ENCODE measurements at places on chromosomes 11 and 22.
A peak's percentile ranks its signal among the peaks of the same experiment; 100 is the strongest.

- no peak for DNase-seq
Observed at GRCh38 chr22:23533328-23533762, 46.7 kb downstream of the IGLL1 start.

- DNase-seq = no peak
Observed at GRCh38 chr11:119635041-119635740, 93.8 kb downstream of the NECTIN1 start.

GRCh38 chr11:33598426-33599069 is 102.1 kb downstream of the C11orf91 start:
- no peak for DNase-seq

GRCh38 chr22:40238425-40239344 is 61.0 kb downstream of the TNRC6B start:
- DNase-seq = peak; percentile 30

GRCh38 chr22:45218976-45219375 is 21.7 kb downstream of the KIAA0930 start:
- no peak for DNase-seq

GRCh38 chr11:125165111-125165842 is 726 bp downstream of the PKNOX2 start:
- DNase-seq = no peak

- no peak for DNase-seq
Observed at GRCh38 chr22:23233084-23233531, 52.8 kb downstream of the BCR start.

DNA sequence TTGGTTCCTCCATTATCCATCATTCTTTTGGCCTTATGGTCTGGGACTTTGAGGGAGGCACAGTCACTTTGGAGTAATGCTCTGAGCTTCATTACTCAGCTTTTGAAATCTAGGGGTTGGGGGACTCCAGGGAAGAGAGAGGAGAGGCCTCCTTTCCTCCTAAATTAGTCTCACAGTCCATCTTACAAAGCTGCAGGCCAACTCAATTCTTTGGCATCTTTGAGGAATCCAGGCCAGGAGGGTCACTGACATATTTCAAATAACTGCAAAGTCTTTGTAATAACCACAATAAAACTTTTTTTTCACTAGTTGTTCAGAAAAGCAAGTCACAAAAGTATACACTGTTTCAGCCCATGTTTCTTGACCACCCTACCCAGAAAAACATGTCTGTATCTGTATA is 73.3 kb upstream of the FAR1 start:
- DNase-seq = no peak

GRCh38 chr11:77113382-77114088 is 10.9 kb downstream of the OMP start:
- no peak for DNase-seq

DNA sequence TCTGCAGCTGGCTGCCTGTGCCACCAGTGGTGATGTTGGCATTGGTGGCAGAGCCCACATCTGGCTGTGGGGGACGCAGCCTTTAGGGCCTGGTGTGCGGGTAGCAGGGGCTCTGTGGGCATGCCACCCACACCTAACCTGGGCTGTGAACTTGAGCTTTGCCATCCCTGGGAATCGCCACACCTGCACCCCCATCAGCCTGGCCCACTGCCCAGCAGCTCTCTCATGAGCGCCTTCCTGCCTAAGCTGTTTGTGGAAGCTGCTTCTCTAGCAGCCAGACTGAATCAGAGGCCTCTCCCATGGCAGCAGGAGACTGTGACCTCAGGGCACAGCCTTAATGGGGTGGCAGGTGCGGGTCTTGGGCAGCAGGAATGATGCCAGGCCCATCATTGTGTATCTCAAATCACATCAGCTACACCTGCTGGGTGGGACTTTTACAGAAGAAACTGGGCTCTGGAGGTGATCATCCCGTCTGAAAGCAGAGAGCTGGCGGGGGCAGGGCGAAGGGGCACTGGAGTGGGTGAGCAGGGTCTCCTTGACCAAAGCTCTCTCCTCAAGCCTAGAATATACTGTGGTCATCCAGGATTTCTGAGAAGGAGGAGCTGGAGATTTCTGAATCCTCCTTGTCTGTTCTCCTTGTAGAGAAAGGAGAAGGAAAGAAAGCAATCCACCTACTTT is 17.8 kb upstream of the CARS1 start:
- DNase-seq = no peak

DNA sequence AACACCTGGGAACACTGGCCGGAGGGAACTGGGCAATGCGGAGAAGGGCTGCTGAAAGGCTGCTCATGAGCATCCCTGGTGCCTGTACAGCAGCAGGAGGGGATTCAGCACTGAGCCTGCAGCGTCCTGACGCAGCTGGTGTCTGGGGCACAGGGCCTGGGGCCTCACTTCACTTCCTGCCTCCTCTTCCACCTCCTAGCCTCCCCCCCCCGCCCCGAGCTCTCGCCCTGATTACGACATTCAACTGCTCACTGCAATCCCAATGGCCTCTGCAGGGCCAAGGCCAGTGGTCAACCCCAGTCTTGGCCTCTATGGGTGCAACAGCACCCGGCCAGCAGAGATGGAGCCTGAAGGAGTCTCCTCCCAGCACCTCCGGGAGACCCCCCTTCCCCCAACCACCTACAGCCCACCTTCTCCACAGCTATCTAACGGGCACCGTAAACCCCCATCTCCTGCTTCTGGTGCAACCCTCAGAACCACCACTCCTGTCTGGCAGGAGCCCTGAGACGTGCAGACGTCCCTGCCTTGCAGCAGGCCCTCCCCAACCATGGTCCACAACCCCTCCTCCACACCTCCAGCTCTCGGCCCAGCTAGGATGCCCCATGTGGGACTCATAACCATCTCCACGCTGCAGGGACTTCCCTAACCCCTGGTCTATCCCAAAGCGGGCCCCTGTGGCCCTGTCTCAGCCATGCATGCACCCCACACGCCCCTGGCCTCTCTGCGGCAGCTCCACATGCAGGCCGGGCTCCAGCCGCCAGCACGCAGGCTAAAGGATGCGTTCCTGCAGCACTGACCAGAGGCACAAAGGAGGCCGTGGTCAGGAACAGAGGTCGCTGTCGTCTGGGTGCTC is 38.2 kb downstream of the BRD1 start:
- no peak for DNase-seq

GRCh38 chr11:29162491-29162890 is 854.3 kb downstream of the KCNA4 start:
- no peak for DNase-seq

- DNase-seq = no peak
Observed at GRCh38 chr11:103491777-103492176, 382.6 kb downstream of the DYNC2H1 start.

- DNase-seq = no peak
Observed at GRCh38 chr11:112525270-112525669, 264.6 kb upstream of the PLET1 start.

DNA sequence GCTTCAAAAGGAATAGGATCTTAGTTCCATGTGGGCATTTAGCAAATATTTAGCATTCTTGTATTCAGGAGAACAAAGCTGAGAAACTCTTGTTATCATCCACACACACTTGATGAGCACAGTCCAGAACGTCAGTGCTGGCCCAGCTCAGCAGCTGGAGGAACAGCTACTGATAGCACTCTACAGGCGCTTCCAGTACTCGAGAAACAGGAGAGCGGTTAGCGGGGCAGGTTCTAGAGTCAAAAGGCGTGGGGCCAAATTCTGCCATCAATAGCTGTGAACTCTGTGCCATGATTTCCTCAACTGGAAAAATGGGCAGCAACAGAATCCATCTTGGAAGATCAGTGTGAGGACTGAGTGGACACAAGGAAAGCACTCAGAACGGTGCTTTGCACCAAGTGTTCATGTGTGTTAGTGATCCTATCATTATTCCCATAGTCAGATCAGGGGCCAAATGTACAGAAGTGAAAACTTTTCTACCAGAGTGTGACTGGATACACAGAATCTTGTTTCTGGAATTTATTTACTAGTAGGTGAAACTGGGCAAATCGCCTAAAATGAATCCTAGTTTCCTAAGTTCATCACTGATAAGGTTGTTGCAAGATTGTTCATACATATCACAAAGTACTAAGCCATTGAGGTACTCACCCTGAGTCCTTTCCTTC is 3.2 kb downstream of the JOSD1 start:
- DNase-seq = no peak

DNA sequence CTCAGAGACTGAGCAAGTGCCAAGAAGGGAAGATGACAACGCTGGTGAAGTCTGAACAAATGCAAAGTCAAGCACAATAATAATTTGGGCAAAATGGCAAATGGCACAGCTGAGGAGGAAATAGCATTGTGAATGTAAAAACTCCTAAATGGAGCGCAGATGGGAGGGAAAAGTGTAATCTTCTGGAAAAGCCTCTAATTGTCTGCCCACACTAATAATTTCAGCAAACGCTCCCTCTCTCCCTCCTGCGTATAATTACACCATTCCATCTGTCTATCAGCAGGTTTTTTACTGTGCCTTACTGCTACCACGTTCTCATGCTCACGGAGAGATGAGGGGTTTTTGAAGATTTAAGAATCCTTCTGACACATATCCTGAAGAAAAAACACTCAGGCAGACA is 302.6 kb downstream of the KIRREL3 start:
- no peak for DNase-seq

DNA sequence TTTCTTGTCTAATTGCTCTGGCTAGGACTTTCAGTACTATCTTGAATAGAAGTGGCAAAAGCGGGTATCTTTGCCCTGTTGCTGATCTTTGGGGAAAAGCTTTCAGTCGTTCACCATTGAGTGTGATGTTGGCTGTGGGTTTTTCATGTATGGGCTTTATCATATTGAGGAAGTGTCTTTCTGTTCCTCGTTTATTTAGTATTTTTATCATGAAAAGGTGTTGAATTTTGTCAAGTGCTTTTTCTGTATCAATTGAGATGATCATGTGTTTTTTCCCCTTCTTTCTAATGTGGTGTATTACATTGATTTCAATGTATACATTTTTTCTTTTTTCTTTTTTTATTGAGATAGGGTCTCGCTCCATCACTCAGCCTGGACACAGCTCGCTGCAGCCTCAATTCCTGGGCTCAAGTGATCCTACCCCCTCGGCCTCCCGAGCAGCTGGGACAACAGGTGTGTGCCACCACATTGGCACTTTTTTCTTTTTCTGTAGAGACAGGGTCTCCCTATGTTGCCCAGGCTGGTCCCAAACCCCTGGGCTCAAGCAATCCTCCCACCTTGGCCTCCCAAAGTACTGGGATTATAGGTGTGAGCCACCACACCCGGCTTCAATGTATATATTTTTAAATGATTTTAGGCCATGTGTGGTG is 5.3 kb upstream of the GNB1L start:
- no peak for DNase-seq

DNA sequence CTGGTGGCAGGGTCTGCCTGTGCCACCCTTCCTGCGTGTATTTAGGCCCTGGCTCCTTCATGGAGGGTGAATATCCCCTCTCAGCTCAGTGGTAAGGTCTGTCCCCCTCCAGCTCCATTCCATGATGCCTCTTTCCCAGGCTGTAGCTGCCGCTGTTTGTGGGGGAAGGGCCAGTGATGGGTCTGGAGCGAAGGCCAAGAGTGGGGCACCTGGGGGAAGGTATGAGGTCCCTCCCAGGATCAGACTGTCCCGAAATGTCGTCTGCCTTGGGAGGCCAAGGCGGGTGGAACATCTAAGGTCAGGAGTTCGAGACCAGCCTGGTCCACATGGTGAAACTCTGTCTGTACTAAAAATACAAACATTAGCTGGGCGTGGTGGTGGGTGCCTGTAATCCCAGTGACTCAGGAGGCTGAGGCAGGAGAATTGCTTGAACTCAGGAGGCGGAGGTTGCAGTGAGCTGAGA is 1.1 kb downstream of the CD151 start:
- no peak for DNase-seq

- no peak for DNase-seq
Observed at GRCh38 chr22:31678748-31679147, 16.7 kb upstream of the PISD start.

DNA sequence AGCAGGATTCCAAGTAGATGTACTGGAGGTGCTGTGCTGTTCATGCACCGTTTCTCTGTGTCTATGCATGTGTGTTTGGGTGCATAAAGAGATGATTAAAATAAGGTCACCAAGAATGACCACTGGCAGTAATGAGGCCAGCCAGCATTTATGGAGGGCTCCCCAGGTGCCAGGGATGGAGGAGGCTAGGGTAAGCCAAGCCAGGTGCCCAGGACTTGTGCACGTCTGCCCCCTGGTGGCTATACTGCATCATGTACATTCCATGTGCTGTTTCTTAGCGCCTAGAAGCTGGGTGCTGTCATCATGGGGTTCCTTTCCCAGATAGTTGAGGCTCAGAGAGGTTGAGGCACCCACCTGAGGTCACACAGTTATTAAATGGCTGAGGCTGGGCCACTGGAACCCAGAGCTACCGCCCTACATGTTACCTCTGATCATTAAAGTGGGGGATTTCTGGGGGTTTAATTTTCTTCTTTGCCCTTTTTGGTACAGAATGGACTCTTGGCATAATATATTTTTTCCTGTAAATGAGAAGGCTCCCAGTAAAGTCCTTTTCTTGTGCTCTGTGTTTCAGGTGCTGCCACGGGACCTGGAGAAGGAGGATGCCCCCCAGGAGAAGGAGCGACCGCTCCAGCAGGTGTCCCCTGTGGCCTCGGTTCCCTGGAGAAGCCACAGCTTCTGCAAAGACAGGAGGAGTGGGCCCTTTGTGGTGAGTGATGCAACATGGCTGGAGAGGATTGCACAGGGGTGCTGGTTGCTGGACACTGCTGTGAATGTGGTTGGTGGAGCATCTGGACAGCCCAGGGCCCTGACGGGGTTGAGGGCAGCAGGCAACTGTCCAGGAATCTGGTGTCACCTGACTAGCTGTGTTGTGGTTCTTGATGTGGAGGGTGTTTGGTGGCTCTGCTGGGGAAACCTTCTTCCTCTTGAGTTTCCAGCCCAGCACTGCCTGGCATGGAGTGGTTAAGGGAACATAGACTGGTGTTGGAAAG is 96.4 kb downstream of the KIAA1671 start:
- peak; percentile 33 for DNase-seq

DNA sequence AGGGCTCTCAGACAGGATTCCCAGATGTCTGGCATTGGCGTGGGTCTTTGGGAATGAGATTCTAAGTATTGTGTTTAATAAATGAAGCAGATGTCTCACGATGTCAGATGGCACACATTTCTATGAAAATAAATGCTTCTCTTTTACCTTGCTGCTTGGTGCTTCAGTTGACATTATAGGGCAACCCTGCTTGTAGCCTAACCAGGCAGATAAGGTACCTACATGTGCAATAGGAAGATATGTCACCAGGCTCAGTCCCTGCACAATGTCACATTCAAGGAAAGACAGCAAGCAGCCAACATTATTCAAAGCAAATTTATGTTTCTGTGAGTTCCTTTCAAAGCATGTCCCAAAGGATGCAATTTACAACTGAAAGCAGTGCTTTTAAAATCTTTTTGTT is 43.4 kb upstream of the SYN3 start:
- DNase-seq = no peak

Measured in Panc1 (cell line).